ENCODE measurements at places on chromosomes 7 and 10. TPM values are rescaled to one million over a fixed set of nuclear protein-coding genes. Genes with fewer than 3 reads are reported as not detected.

Gene DDC
- polyA plus RNA-seq: 64.0 TPM

Gene KNDC1
- 11.2 TPM for polyA plus RNA-seq

Gene SEPHS1
- polyA plus RNA-seq: 131 TPM

Gene CYP51A1
- polyA plus RNA-seq: 74.0 TPM

Gene EXOSC1
- 43.0 TPM for polyA plus RNA-seq

Gene CLCN1
- polyA plus RNA-seq: 0.17 TPM

Gene GLI3
- polyA plus RNA-seq: 14.2 TPM
